T-helper 22 cell (primary cell): ENCODE measurements at places on chromosomes 4 and X.

- no peak for DNase-seq
These were observed 1.4 kb downstream of the ENOPH1 start for GRCh38 chr4:82431831-82432230.

DNA sequence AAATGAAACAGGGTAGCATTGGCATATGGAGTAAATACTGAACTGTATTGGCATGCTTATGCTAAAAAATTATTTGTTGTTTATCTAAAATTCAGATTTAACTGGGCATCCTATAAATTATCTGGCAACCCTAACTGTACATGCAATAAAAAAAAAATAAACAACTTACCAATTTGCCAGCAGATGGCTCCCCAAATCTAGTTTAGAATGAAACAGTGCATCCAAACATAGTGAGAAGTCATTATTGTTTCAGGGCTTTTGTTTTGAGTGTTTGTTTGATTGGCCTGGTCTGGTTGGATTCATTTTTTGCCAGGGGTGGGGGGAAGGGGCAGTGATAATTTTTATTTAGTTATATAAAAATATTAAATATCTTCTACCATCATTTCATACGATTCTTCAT is 12.8 kb upstream of the NSUN7 start:
- DNase-seq, result no peak

- no peak for DNase-seq
These were observed 5.7 kb downstream of the TCEANC start for GRCh38 chrX:13658602-13659001.

DNA sequence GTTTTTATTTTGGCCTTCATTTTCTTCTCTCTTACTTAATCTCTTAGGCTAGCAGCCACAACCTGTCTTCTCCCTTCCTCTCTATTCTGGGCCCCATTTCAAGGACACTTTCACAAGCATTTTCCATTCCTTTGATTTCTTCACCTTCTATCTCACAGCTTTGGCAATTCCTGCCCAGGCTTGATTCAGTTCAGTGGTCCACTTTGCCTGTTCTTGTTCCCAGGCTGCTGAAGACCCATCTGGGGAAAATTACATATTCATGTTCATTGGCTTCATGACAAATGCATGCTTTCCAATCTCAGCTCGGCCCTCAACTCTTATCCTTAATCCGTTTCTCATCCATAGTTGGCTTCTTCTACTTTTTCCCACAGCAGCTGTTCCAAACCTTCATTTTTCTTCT is 38.7 kb upstream of the LPAR4 start:
- no peak for DNase-seq

- peak; percentile 18 for DNase-seq
These were observed 23.4 kb downstream of the CCNI start for GRCh38 chr4:77052352-77052751.

GRCh38 chr4:82560853-82561785 is 669 bp downstream of the TMEM150C start:
- no peak for DNase-seq

DNA sequence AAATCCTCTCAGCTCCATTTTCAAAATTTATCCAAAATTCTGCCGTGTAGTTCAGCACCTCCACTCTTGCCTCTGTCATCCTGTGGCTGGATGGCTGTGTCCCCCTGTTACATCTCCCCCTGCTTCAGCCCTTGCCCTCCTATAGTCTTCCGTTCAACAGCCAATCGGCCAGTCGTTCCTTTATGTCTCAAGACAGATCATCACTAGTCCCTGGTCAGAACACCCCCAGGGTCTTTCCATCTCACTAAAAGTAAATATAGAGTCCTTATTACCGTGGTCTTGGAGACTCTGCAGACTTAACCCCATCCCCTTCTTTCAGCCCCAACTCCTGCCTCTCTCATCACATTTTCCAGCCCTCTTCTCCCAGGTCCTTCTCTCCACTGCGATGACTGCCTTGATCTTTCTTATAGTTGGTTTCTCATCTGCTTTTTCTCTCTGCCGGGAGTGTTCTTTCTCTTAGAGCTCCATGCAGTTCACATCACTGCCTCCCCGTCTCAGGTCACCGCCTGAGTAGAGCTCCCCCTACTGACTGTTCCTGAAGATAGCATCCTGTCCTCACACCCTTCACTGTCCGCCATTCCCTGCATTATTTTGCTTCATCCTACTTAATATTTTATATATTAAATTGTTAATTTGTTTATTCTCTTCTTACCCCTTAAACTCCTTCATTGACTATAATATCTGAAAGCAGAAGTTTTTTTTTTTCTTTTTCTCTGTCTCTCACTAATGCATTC is 736.9 kb upstream of the MAGEB2 start:
- DNase-seq, result no peak

GRCh38 chrX:30525732-30526131 is 51.8 kb downstream of the TASL start:
- DNase-seq, result no peak

- DNase-seq, result no peak
These were observed 168.8 kb upstream of the FAM47A start for GRCh38 chrX:34300871-34301270.

GRCh38 chrX:40325161-40325560 is 227.4 kb upstream of the BCOR start:
- no peak for DNase-seq

- no peak for DNase-seq
These were observed 27.5 kb upstream of the CBR4 start for GRCh38 chr4:169037506-169037905.
